ENCODE measurements at places on chromosomes 12 and 14.

GRCh38 chr12:94698578-94698977, 48.2 kb upstream of the TMCC3 start:
- no peak for DNase-seq

- no peak for DNase-seq
Observed at GRCh38 chr14:65946494-65946893, 534.0 kb downstream of the FUT8 start.

- no peak for DNase-seq
Observed at GRCh38 chr12:94571556-94571955, 78.8 kb downstream of the TMCC3 start.

- no peak for DNase-seq
Observed at GRCh38 chr12:69309461-69309860, 38.7 kb upstream of the LYZ start.

DNA sequence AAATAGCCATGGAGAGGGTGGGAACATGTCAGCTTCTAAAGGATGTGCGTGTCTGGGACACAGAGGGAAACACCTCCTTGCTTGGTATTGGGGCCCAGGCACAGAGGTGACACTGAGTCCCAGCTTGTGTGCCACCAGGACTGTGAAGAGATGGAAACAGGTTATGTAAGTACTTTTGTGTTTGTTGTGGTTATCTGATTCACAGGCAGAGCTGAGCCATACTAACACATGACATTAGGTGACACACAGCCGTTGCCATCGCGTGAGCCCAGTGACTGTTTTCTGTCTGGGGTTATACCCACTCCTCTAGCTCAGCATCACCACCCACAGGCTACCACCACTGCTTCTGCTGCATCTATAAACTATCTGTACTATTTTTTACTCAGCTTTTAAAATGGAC, 12.1 kb upstream of the FLVCR2 start:
- DNase-seq: no peak

GRCh38 chr12:116813271-116814041, 67.8 kb downstream of the HRK start:
- no peak for DNase-seq

GRCh38 chr12:120230974-120231315, 30.0 kb upstream of the RPLP0 start:
- no peak for DNase-seq

DNA sequence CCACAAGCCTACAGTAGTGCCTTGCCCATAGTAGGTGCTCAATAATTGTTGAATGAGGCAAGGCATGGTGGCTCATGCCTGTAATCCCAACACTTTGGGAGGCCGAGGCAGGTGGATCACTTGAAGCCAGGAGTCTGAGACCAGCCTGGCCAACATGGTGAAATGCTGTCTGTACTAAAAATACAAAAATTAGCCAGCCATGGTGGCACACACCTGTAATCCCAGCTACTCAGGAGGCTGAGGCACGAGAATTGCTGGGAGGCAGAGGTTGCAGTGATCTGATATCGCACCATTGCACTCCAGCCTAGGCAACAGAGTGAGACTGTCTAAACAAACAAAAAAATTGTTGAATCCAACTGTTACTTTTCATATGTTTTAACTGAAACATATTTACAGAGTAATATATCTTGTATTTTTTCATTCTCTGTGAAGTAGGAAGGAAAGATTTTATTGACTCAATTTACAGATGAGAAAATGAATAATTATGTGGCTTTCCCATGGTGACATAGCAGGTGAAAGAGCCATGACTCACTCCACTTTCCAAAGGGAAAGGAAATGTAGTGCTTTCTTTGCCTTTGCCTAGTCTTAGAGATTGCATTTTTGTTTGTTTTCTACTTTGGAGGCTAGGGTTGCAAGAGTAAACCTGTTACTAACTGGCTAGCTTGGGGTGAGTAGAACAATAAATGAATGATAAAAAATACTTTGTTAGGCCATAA, 95.4 kb upstream of the SLC38A4 start:
- no peak for DNase-seq

GRCh38 chr12:6268484-6269157, 41.9 kb upstream of the PLEKHG6 start:
- no peak for DNase-seq

- no peak for DNase-seq
Observed at GRCh38 chr12:55727643-55728185, 1.1 kb downstream of the CD63 start.

DNA sequence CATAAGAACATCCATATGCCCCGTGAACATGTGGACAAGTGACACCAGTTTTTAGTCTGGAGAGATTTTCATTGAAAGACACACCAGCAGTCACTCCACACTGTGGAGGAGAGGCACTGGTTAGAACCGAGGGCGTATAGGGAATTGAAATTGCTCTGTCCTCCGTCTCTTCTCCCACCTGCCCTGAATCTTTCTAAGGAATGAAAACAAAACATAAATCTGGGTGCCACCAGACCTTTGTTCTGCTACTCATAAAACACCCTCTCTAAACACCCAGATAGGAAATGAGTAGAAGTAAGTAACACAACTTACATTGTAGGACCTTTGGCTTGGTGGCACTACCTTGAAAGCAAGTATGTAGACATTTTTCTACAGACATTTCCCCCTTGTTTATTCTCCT, 37.1 kb upstream of the STON2 start:
- no peak for DNase-seq

DNA sequence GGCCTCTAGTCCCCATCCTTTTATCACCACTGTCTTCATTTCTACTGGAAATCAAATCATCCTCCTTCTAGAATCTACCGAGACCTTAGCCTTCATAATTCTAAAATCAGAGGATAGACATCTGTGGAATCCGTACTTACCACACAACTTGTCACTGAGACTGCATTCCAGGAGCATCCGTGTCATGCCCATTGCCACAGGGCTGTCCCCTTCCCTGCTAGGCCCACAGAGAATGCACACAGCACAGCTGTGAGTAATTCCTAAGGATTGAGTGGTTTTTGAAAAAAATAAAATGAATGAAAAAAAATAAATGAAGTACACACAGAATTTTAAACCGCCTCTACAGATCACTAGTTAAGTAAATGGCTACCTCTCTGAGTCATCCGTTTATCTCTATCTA, 21.0 kb upstream of the MAGOHB start:
- no peak for DNase-seq

DNA sequence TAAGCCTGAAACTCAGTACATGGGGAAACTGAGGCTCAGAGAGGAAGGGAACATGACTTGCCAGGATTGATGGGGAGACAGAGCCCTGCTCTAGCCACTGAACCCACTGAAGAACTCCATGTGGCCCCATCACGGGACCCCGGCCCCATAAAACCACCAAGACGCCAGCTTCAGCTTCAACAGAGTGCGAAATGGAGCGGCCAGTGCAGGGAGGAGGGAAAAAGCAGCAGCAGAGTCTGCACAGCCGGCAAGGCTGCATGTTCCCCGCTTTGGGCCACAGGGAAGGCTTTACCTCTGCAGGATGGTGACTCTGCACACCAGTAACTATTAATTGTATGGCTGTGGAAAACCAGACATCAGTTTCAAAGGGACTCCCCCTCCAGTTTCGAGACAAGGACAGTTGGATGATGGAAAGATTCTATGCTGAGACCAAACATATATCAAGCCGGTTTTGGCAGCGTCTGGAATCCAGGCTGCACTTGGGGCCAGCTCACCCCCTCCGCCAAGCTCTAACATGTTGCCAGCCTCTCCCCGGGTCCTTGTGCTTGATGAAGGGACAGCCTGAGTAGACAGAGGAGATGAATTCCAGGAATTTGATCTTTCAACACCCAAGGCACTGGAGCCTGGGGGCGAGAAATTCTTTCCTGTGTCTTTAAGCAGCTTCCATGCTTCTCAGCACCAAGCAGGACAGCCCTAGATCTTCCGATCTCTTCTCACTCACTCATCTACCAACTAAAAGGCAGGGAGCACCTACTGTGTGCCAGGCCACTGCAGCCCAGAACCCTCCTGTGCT, 55.7 kb upstream of the BCL11B start:
- no peak for DNase-seq

Data from cortex of kidney (tissue), 1 donor.